ENCODE measurements at places on chromosomes 1 and 21.

- DNase-seq, result no peak
These were observed 102.0 kb upstream of the COA6 start for GRCh38 chr1:234271243-234271606.

DNA sequence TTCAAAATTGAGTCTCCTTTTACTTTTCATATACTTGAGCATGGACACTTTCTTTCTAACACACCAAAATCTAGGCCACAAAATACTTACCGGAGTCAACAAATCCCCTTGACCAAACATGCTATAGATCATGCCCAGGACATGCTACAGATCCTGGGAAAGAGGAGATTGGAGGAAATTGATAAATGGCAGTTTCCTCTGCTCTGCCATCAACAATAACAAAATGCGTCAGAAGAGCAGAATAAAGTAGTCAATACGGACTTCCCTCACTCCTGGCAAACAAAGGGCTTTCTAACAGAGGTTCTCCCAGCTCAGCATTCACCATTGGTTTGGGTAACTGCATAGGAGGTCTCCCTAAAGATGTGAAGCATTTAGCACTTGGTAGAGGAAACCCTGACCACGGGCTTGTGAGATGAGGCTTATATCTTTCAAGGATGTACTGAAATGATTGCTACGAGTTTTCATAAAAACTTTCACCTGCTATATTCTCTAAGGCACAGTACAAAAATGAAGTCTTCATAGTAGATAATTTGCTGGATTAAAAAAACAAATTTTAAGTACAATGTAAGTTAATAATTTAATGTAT, 283.8 kb upstream of the RUNX1 start:
- no peak for DNase-seq

DNA sequence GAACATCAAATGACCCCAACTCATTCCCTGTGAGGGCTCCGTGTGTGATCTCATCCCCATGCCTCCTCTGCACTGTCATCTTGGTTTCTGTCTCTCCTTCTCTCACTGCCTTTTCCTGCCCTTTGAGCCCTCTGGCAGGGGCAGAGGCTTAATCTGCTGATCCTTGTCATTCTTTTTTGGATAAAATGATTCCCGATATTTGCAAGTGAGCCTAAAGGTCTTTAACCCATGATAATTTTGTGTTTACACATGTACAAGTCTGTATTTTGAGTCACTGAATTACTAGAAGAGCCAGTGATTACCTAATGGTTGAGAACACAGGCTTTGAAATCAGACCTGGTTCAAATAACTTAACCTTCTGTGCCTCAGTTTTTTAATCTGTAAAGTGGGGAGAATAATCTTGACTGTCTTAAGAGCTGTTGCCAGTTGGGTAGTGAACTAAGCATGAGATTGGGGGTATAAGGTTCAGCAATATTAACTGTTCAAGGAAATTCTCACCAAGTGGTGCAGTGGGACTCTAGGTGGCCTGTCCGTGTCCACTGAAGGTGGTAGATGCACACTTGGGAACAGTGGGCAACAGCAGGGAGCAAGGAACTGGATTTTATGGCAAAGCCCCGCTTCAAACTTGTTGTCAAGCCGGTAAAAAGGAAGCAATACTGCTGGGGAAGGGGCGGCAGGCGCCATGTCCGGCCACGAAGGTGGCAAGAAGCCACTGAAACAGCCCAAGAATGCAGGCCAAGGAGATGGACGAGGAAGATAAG, 1.6 kb downstream of the ECHDC2 start:
- no peak for DNase-seq

GRCh38 chr1:2299131-2299627, 71.1 kb downstream of the SKI start:
- DNase-seq, result no peak

All from activated naive CD4-positive, alpha-beta T cell (primary cell).